Dermis microvascular lymphatic vessel endothelial cell (primary cell): ENCODE measurements at places on chromosomes 7 and 10. TPM values are rescaled to one million over a fixed set of nuclear protein-coding genes. Genes with fewer than 3 reads are reported as not detected.

Gene BTBD16
- total RNA-seq: under 0.01 TPM in 1 of 2 replicates, not detected in the other

Gene SGPL1
- 9.4 and 15.9 TPM in 2 replicates for total RNA-seq

Gene NKX6-2
- not detected in 2 replicates for total RNA-seq

Gene CCDC136
- 0.76 and 1.3 TPM in 2 replicates for total RNA-seq

Gene SPDYE11
- total RNA-seq: not detected in 2 replicates

Gene ENKUR
- total RNA-seq: 0.38 and 0.51 TPM in 2 replicates

Gene PIK3AP1
- total RNA-seq: under 0.01 and 0.13 TPM in 2 replicates

Gene TSPAN12
- 43.6 and 89.3 TPM in 2 replicates for total RNA-seq

Gene MLXIPL
- total RNA-seq: not detected in 2 replicates

Gene ADRA2A
- not detected in 2 replicates for total RNA-seq

Gene RSBN1L
- total RNA-seq: 10.4 and 11.6 TPM in 2 replicates

Gene FAM13C
- 2.3 and 3.3 TPM in 2 replicates for total RNA-seq

Gene CTAGE8
- total RNA-seq: under 0.01 and 0.13 TPM in 2 replicates

Gene TNKS2
- total RNA-seq: 42.5 and 56.5 TPM in 2 replicates

Gene TMEM229A
- not detected in 2 replicates for total RNA-seq

Gene RAB19
- 0.26 TPM in 1 of 2 replicates, not detected in the other for total RNA-seq

Gene IFIT1B
- total RNA-seq: not detected in 2 replicates

Gene ZNF655
- 4.0 and 8.5 TPM in 2 replicates for total RNA-seq

Gene DLX5
- not detected in 2 replicates for total RNA-seq
